Hematopoietic multipotent progenitor cell (in vitro differentiated cells): ENCODE measurements at places on chromosomes 5 and 9.

- DNase-seq, result no peak
Measured at GRCh38 chr9:96505316-96505991, 55.5 kb downstream of the HABP4 start.

DNA sequence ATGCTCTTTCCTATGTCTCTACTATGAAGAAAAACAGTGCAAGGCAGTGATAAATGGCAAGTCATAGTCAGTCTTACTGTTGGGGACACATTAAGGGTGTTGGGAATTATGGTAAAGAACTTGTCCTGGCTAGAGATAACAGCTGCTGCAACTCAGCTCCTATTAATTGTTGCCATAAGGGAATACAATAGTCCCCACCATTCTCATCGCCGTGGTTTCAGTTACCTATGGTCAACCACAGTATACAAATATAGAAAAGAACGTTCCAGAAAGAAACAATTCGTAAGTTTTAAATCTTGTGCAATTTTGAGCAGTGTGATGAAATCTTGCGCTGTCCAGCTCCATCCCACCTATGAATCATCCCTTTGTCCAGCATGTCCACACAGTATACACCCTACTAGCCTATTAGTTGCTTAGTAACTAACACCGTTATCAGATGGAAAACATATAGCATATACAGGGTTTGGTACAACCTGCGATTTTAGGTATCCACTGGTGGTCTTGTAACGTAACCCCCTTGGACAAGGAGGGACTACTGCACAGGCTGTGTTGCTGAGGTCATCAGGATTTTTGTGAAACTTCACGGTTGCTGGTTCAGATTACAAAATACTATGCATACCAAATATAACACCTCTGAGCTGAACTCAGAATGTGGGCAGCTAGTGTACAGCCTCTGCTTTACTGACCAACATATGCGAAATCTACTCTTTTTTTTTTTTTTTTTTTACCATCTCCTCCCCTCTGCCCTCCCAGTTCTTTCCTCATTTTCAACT is 53.5 kb downstream of the ZFR start:
- DNase-seq, result no peak

DNA sequence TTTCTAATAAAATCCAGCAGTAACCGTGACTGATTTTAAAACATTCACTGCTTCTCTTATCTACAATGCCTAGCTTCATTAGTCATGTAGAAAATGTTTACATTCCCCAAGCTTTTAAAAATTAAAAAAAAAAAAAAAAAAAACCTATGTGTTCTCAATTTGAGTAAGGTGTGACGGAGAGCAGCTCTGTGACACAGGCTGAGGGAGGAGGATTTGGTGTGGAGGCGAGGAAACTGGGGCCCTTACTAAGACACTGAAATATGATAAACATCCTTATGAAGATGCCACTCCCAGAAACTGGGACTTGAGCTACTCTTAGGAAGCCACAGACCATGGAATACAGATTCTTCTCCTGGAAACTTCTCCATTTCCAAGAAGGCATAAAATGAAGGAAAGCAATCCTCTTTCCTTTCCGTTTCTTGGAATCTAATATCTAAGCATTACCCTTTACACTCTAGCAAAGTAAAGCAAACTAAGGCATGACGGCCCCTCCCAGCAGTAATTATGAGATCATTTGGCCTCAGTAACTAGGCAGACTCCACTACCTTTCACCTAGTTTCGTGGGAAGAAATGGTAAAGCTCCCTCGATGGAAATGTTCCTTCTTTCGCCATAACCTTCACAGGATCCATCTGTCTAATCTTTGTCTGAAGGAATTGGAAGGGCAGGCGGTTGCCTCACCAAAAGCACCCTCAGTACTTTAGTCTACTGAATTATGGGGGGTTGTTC is 23.5 kb downstream of the GRAMD2B start:
- no peak for DNase-seq

DNA sequence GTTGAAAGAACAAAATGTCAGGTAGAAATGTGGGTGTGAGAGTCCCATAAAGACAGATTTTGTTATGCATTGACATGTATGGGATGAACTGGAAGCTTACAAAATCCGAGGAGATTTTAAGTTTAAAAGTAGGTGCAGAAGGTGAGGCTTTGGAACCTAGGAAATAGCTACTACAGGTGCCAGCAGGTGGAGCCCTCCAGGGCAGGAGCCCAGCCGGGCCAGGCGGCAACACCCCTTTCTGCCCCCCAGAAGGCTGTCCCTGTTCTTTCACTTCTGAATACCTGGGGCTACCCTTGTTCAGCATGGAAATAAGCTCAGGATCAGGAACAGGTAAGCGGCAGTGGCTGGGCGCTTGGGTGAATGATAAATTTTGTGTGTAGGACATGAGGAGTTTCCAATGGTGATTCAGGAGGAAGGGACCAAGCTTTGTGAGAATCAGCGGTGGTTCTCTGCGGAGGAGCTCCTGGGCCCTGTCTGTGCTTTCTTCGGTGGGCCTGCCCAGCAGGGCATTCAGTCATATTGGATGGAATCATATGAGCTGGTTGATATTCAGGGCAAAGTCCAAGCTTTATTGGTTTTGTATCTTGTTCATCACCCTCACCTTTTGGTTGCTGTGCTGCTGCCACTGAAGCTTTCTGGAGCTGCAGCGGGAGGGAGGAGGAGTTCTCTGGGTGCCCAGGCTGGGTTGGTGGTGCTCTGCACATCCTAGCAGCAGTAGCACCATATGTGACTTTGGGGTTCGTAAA is 12.3 kb downstream of the PCBD2 start:
- DNase-seq, result no peak

DNA sequence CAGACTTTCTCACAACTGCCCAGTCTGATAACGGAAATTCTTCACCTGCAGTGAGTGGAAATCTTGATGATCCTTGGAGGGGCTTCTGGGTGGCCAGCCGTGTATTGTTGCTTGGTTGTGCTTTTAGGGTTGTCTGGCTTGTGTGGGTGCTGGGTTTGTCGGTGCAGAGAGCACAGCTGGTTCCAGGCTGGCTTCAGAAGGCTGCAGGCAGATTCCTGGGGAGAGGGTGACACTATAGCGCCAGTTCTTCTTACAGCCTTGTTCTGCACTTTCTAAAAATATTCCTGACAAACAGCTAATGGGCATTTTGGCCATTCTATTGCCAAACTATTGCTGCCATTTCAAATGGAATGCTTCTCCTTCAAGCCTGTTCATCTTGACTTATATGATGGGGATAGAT is 99.3 kb downstream of the PDZD2 start:
- DNase-seq, result no peak

- no peak for DNase-seq
Measured at GRCh38 chr5:168833383-168833782, 254.2 kb upstream of the PANK3 start.

- DNase-seq, result no peak
Measured at GRCh38 chr9:88767504-88767790, 223.8 kb upstream of the S1PR3 start.

DNA sequence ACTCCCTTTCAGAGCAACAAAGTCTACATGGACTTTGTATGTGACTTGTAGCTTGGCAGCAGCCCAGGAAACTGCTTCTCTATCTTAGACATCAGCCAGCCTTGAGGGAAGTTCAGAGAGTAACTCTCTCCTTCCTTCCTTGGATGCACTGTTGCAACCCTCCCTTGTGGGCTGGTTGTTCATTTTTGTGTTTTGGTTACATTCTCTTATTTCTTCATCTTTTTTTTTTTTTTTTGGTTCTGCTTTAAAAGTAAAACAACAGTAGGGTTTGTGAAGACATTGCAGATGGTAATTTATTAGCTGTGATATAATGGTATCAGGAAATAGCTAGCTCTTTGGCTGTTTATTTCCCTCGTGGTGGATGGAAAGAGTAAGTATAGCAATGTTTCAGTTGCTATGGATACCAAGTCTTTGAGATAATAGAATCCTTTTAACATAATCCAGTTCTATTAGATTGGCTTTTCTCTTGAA is 97.9 kb upstream of the MAMDC2 start:
- DNase-seq, result peak; percentile 80

DNA sequence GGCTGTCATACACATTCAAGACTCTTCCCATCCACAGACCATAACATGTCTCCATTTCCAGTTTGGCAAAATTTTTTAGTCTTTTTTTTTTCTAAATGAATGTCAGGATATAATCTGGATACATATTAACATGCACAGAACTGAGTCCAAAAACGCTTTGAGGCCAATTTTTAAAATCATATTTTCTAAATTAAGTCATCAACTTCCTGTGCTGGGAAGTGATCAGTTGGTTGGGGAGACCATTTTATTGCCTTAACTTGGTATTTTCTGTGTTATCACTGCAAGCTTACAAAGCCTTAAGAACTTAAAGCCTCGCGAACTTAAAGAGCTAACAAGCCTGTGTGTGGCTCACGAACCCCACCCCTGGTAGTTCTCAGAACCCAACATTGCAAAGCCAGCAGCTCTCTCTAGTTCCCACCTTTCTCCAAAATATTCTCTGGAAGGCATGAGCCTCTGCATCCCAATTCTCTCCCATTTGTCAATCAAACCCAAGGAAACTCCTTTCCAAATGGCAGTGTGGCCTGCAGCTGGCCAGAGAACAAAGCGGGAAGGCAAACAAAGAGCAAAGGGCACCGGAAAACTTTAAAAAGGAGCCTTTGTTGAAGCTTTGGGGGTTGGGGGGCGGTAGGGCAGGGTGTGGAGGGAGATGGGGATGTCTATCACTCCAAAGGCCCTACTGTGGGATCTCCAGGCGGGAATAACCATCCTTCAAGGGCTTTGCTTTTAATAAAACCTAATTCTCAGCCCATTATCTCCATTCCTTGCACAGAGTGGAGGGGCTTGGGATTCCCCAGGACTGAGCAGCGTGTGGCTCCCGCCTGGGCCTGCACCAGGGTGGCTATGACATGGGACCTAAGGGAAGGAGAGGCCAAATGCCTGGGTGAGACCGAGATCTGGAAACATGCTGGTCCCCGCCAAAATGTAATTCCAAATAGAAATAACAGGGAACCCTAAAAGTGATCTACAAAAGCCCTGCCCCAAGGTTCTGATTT is 65.0 kb downstream of the ROR2 start:
- DNase-seq, result no peak

GRCh38 chr9:72132052-72132451 is 17.2 kb upstream of the GDA start:
- no peak for DNase-seq

- no peak for DNase-seq
Measured at GRCh38 chr9:107180206-107180605, 102.9 kb upstream of the RAD23B start.

DNA sequence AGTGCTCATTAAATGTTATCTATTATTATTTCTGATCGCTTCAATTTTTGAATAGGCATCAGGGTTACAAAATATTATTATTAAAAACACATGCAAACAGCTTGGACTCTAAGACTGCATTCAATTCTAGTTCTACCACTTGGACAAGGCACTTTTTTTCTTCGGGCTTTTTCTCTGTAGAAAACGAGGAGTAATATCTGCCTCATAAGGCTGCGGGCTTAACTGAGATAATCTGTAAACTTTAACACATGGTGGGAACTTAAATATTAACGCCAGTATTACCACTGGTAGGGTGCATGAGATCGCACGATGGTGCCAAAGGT is 511 bp upstream of the SPDL1 start:
- no peak for DNase-seq

GRCh38 chr5:74422671-74423070 is 217.9 kb downstream of the ENC1 start:
- no peak for DNase-seq

DNA sequence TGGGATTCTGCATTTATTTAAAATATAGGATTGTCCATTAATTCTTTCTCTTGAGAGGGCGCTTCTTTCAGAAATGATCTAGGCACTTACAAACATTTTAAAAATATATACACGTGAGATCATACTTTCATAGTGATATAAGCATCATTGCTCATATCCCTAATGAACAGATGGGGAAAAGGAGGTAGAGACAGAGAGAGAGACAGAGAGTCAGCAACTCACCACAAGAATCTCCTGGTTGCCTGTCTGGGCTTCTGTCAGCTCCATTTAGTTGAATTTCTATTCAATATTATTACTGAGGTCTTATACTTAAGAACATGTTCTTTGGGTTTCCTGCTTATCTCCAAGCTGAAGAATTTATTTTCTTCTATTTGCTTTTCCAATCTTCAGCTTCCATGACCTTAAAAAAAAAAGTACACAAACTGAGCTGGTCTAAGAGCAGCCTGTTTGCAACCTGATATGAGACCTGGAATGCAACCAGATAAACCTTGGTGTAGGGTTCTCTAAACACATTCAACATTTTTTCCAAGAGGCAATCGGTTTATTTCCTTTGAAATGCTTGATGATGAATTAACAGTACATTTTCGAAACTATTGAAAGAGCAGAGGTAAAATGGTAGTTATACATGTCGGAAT is 51.6 kb upstream of the LIFR start:
- no peak for DNase-seq

GRCh38 chr9:135156525-135157510 is 69.3 kb downstream of the OLFM1 start:
- no peak for DNase-seq

DNA sequence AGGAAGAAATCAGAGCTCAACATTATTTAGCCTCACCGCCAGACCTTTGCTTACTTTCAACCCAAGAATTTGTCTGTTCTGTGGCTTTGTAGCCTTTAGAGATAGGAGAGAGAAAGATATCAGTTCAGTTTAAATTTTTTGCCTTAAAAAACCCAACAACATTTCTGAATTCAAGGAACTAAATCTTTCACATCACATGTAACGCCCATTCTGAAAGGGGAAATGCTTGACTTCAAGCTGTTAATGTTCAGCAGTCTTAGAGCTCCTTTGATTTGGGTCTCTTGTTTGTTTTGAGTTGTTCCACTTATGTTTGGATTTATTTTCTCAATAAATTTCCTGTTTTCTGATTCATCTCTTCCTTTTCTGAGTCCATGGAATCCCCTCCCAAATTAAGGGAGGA is 294.5 kb downstream of the ARHGAP26 start:
- DNase-seq, result no peak

GRCh38 chr5:52893863-52894262 is 95.3 kb upstream of the ITGA2 start:
- DNase-seq, result no peak

DNA sequence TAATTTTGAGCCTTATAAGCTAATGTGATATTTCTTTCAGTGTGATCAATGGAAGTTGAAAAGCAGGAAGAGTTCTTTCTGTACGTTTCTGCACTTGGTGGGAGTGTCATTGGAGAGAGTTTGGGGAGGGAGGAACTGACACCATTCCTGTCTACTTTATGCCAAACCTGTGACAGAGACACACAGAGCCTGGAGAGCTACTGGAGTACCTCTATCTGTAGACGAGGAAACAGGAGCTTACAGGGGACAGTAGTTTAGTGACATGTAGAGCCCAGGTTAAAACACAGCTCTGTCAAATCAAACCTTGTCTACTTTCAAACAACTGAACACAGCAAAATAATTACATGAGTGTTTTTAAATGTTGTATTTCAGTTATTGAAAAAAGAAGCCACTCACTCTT is 103.6 kb downstream of the PDE4D start:
- DNase-seq, result no peak

- DNase-seq, result no peak
Measured at GRCh38 chr9:94145640-94146039, 61.4 kb downstream of the PTPDC1 start.

DNA sequence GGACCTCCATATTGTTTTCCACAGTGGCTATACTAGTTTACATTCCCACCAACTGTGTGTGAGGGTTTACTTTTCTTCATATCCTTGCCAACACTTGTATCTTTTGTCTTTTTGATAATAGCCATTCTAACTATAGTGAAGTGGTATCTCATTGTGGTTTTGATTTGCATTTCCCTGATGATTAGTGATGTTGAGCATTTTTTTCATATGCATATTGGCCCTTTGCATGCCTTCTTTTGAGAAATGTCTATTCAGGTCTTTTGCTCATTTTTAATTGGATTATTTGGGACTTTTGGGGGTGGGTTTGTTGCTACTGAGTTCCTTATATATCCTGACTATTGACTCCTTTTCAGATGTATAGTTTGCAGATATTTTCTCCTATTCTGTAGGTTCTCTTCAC is 44.4 kb downstream of the FEM1C start:
- no peak for DNase-seq

- DNase-seq, result peak; percentile 96
Measured at GRCh38 chr9:136545965-136546696, at the start of gene NOTCH1. Gene NOTCH1, minus strand, starts transcription at chr9:136546048. Its CDS starts 262 bp downstream, at chr9:136545786.
